NCI-H2107 (cell line): ENCODE measurements at places on chromosomes 4 and X.

- DNase-seq: no peak
Observed at GRCh38 chr4:15427161-15427560, 672 bp upstream of the C1QTNF7 start.

DNA sequence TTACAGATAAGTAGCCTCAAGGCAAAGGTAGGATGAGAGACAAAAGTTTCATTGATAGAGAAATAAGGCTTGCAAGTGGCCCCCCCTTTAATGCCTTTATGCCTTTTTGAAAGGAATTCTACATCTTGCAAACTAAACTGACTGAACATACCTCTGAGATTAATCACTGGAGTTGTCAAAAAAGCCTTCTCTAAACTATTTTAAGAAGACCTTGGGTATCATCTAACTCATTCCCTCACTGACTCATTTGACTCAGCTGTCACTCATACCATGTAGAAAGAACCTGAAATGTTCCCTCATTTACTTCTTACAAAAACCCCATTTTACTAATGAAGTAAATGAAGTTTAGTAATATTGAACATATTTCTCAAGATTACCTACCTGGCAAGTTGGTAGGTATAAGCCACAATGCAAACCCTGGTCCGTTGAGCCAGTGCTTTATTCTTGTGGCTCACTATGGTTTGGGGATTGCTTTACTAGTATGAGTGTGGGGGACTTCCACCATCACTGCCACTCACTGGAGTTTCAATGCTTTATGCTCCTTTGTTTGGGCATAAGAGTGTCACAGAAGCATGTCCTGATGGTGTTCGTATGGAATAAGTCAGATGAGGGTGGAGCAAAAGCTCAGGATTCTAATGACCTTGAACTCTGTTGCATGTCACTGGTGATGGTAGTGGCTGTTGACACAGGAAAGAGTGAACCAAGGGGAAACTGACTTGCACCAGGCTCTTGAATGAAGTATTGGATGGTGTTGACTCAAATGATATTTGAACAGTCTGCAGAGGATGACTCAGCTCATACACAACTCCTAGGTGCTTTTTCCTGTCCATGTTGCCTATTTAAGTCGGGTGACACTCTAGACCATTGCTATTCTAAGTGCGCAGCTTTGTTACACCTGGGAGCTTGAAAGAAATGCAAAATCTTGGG, 305.5 kb upstream of the EMCN start:
- no peak for DNase-seq

GRCh38 chr4:89222170-89222569, 85.4 kb downstream of the GPRIN3 start:
- no peak for DNase-seq

DNA sequence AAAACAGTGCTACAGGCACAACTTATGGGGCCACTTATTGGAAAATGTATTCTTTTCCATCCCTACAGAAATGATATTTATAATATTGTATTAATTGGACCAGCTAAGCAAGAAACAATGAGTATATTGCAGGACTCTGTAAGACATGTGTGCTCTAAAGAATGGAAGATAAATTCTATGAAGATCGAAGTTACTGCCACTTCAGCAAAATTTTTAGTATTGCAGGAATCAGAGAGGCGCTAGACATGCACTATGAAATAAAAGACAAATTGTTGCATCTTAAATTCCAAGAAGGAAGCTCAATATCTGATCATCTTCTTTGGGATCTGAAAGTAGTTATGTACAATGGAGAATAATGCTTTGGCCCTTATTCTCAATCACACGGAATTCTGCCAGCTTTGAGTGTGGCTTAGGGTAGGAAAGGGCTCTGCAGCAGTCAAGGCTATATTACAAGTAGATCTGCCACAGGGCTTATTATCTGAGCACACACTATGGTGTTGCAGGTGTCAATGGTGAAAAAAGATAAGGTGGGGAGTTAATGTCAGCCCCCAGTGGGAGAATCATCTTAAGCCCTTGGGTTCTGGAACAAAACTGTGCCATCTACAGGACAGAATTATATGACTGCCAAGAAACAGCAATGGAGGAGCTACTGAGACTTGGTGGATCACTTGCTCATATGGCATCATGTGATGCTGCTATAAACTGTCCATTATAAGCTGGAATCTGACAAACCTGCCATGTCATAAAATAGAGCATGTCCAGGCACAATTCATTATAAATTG, 334.0 kb upstream of the NDST3 start:
- DNase-seq: no peak

DNA sequence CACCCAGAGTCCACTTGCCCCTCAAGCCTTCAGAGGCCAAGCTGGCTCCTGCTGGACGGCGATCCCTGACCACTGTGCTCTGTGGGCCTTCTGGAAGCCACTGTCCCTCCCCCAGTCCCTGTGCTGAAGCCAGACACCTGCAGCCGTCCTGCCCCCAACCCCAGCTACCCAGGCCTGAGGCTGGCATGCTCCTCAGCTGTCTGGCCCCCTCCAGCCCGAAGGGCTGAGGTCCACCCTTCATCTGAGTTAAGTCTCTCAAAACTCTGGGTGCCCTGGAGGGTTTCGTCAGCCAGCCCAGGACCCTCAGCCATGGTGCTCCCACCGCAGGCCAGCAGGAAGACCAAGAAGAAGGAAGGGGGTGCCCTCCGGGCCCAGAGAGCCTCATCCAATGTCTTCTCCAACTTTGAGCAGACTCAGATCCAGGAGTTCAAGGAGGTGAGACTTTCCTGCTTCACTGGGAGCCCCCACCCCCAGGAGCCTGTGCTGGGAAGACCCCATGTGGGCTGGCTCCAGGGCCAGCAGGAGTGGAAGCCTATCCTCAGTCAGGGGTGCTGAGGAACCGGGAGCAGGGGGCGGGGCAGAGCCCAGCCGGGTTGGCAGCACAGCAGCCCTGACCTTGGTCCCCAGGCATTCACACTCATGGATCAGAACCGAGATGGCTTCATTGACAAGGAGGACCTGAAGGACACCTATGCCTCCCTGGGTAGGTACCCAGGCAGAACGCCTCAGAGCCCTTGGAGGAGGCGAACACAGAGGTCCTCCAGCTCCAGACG, 4.2 kb downstream of the MYL5 start:
- no peak for DNase-seq

DNA sequence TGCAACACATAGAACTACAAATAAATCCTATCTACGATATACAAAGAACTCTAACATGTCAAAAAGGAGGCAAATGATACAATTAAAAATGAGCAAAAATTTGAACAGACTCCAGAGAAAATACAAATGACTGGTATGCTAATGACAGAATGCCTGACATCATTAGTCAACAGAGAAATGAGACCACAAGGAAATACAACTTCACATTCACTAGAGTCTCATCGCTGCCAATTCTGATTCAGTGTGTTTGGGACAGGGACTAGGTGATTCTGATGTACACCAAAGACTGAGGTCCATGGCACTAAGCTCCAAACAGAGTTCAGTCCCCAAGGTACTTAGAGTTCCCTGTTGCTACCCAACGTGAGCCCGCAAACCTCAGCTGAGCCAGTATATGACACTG, 23.4 kb downstream of the SLC2A9 start:
- DNase-seq: no peak

- no peak for DNase-seq
Observed at GRCh38 chrX:17828171-17828570, 32.9 kb downstream of the RAI2 start.

GRCh38 chr4:74878323-74878722, 54.6 kb upstream of the PARM1 start:
- no peak for DNase-seq

DNA sequence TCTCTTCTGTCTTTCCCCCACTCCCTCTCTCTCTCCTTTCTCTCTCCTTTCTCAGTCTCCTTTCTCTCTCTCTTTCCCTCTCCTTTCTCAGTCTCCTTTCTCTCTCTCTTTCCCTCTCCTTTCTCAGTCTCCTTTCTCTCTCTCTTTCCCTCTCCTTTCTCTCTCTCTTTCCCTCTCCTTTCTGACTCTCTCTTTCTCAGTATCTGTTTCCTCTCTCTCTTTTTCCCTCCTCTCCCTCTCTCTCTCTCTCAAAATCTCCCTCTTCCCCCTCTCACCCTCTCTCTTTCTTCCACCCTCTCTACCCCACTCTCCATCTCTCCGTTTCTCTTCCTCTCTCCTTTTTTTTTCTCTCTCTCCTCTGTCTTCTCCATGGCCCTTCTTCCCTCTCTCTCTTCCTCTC, 258.8 kb downstream of the ASMT start:
- DNase-seq: no peak
